ENCODE measurements at places on chromosomes 2 and 18.

DNA sequence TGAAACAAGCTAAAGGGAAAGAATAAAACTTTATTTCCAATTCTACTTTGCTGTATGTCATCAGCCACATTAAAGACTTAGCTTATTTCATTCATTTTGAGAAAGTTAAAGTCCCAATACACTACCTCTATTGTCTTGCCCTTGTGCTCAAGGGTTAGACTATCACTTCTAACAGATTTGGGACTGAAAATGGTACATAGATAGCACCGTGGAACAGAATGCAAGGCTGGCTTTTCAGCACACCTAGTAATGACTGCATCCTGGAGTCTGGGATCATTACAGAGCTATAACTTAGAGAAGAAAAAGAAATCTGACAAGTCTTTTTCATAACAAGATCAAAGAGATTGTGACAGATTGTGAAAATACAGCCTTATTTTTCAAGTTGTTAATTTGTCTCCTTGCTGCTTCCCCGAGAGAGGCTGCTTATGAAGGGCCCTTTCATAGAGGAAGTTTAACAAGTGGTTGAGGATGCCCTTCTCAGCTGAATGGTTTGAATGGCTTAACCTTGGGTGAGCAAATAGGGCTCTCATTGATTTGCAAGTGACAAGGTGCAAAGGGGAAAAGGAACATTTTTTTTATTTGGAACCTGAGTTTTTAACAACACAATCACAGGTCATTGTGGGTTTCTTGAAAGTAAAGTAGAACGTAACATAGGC is 371.8 kb downstream of the EPHA4 start:
- DNase-seq, result no peak

DNA sequence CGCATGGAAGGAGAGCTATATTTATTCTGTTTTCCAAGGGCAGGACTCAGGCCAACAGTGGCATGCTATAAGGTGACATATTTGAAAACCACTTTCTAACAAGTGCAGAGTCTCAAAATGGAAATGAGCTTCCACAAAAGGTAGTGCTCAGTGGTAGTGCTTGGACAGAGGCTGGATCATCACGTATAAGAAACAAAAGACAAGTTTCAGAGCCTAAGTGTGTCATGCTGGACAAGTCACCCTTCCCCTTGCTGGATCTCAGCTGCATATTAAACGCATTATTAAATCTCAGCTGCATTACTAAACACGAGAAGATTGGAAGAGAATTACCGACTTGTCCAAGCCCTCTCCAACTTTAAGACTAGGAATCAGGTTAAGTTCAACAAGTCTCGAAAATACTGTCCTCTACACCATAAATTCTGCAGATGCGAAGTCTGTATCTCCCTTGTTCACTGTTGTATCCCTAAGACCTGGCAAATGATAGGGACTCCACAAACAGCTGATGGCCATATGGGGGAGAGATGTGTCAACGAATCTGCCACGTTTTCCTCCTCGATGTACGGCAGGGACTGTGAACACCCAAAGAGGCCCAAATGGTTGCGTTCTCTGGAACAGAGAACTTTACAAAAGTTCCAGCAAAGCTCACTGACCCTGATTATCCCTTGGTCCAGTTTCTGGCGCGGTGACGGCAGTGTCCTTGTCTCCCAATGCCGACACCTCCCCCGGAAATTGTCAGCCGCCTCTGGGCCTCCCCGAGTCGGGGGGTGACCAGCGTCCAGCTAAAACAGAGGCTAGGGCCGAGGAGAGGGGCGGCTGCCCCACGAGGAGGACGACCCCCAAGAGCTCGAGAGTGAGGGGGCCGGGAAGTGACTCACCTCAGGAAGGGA is 611 bp downstream of the NOL10 start:
- DNase-seq, result no peak

- DNase-seq, result no peak
These were observed 537.4 kb upstream of the VRK2 start for GRCh38 chr2:57509189-57509588.

GRCh38 chr2:111145103-111145760 is 24.5 kb downstream of the BCL2L11 start:
- no peak for DNase-seq

GRCh38 chr2:161414042-161415033 is 1.8 kb upstream of the TBR1 start:
- no peak for DNase-seq

GRCh38 chr18:22345718-22346117 is 72.0 kb downstream of the CTAGE1 start:
- no peak for DNase-seq

- peak; percentile 73 for DNase-seq
These were observed 58.7 kb downstream of the RBKS start for GRCh38 chr2:27831279-27832050.

GRCh38 chr2:46829231-46829995 is 86.2 kb downstream of the MCFD2 start:
- DNase-seq, result no peak

DNA sequence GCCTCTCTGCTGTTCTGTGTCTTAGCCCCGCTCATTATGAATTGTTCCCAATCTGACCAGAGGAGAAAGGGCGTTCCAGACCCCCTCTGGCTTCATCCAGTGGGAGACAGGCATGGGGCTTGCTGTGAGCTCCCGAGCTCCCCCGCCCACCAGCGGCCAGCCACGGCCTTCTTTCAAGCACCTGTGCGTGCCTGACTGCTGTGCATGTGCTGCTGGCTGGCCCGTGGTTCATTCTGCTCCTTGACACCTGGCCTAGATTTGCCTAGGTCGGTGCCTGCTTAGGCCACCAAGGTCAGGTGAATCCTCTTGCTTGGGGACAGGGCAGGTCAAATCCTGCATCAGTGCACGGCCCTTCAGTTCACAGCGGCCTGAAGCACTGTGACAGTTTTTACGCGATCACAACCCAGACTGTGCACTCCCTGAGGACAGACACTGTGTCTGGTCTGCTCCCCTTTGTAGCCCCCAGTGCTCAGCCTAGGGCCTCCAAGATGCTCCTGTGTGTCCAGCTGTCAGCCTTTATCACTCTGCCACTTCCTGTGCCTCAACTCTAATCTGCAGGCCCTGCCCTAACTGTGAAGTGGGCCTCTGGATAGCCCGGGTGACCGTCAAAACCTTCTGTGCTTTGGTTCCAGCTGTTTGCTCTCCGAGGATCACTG is 3.6 kb upstream of the LPIN1 start:
- no peak for DNase-seq

DNA sequence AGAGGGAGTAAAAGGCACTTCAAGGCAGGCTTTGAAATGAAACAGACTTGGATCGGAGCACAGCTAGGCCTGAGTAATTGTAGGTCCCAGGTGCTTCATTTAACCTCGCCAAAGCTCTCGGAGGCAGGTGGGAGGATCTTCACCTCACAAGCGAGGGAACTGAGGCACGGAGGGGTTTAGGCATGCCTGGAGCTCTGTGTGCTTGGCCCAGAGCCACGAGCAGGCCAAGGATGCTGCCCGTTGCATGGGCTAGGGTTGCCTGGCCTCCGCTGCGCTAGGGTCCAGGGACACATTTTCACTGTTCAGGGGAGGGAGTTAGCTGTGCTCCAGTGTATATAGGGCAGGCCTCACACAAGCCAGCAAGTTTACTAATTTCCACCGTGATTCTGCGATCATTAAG is 11.2 kb downstream of the TMEM37 start:
- DNase-seq, result no peak

Measured in HL-60 (cell line).